ENCODE measurements at places on chromosomes 7 and 10. TPM values are rescaled to one million over a fixed set of nuclear protein-coding genes. Genes with fewer than 3 reads are reported as not detected.

- DNase-seq = no peak
Observed at GRCh38 chr10:132697578-132698200, 88.3 kb downstream of the NKX6-2 start.

DNA sequence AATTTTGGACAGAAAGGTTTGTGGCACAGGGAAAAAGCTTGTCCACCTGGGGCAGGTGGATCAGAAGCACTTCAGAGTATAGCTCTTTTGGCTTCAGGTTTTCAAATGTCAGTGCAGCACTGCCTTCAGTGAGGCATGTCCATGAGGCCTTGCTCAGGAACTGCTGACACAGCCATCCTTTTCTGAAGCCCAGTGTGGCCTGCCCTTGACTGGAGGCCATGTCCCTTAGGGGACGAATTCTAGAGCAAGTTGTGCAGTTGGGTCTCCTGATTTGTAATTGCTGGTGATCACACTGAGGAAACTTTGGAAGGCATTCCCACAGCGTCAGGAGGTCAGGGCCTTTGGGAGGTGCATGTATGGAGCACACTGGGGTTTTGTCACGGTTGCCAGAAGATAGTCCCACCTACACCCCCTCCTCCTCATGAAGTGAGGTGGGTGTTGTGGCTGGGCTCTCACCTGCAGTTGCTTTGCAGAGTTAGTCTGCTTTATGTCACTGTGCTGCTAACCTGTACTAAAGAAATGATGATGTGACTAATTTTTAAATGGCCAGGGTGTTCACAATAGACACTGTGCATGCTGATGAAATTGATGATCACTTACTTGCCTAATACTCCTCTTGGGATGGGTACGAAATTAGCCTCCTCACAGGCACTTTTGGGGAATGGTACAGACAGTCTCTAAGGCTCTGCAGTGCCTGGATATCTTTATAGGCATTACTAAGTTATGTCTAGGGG is 41.7 kb downstream of the OGDH start:
- peak; percentile 70 for DNase-seq

The MOGAT3 gene
- total RNA-seq = not detected

DNA sequence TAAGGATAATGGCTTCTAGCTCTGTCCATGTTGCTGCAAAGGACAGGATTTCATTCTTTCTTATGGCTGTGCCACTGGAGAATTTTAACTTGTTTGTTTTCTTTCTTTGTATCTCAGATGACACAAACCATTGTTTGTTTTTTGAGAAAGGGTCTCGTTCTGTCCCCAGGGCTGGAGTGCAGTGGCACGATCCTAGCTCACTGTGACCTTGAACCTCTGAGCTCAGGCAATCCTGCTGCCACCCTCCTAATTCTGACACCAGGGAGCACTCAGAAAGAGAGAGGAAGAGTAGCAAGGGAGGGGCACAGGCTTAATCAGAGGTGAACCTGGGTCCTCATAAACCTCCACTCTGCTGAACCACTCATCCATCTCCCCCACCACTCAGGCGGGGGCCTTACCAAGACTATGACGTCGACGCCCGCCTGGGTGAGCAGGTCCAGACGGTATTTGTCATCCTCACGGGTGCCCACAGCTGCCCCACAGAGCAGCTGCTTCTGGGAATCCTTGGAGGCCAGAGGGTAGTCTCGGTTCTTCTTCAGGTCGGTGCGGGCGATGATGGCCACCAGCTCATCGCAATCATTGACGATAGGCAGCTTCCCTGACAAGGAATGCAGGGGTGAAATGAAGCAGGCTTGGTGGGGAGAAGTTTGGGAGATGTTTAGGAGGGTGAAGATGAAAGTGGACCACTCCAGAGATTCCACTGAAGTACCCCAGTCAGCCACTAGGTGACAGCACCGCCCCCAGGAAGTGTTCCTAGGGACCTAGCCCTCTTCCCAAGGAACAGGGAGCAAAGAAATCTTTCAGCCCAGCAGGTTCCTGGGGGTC is 11.6 kb downstream of the IMPDH1 start:
- peak; percentile 50 for DNase-seq

The DNAJC12 gene
- total RNA-seq = 7.8 TPM

DNA sequence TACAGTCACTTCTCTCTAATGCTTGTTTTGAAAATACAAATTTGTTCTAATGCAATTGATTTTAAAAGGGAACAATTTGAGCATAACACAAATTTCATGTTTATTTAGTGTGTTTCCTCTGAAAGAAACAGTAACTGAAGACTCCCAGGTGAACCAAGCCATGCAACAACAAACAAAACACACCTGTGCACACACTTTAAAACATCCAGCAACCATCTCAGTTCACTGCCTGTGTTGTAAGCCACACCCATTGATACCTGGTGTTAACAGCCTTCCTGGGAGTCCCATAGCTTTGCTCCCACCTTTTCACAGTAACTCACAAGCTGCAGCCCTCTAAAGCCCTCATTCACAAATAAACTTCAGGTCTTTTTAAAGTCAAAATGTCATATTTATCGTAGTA is 89.3 kb downstream of the DOCK4 start:
- no peak for DNase-seq

DNA sequence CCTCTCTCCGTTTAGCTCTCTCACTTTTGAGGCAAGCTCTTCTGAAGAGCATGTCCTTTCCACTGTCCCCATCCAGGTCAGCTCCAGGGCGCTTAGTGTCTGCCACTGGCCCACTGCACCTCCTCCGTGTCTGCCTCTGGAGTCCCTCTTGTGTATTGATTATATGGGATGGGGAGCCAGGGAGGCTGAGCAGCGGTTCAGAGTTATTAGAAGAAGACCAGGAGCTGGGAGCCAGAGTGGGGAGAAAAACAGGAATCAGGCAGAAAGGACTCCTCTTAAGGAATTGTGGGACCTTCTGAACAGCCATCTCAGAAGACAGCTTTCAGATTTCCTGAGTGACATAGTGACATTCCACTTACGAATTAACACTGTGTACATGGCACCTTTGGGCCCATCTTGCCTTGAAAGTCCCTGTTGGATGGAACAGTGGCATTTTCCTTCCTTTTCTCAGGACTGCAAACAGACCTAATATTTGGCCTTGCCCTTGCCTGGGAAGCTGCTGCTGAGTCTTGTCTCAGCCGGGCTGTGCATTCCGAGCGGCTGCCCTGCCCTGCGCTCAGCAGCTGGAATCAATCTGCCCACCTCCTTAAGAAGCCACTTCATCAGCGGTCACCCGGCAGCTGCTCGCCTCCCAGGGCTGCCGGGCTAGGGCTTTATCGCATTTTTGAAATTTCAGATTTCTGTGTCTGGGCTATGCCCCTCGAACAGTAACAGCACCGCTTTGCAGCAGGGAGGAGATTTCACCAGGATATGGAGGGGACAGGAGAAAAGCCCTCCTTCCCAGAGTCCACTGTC is 81.1 kb upstream of the PRKG1 start:
- peak; percentile 29 for DNase-seq

The OPN1SW gene
- total RNA-seq = not detected

DNA sequence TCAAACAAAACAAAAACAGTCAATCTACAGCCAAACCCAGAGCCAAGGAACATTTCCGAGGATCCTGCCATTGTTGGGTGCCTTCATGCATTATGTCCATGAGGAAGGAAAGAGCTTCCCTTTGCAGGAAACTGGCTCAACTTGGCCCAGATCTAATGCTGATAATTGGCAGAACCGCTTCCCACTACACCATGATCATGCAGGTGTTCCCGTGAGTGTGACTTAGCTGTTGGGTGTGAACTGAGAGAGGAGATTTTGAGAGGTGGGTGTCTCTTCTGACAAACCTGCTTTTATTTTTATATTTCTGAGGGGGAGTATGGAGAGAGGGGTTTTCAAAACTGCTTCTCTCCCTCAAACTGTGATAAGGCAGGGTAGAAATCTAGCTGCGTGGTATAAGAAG is 14.6 kb downstream of the SAP25 start:
- no peak for DNase-seq

GRCh38 chr10:79392506-79393176 is 45.4 kb downstream of the PPIF start:
- DNase-seq = peak; percentile 4

The HOXA5 gene
- total RNA-seq = 4.0 TPM

DNA sequence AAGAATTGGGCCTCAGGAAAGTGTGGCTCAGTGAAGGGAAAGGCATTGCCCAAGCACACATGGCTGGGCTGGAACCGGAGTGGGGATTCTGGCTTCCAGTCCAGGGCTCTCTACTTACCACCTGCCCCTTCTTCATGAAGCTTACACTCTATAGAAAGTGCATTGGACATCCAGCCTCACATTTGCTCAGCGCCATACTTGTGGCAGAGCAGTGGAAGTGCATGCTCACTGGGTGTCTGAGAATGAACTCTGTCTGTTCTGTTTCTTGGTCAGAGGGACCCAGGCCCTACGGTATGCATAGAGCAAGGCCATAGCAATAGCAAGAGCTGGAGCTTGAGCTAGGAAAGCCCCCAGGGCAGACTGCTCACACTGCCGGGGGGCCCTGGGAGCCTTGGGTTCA is 1253.5 kb downstream of the TYW1 start:
- DNase-seq = no peak

- no peak for DNase-seq
Observed at GRCh38 chr7:89123871-89124270, 328.3 kb upstream of the TEX47 start.

DNA sequence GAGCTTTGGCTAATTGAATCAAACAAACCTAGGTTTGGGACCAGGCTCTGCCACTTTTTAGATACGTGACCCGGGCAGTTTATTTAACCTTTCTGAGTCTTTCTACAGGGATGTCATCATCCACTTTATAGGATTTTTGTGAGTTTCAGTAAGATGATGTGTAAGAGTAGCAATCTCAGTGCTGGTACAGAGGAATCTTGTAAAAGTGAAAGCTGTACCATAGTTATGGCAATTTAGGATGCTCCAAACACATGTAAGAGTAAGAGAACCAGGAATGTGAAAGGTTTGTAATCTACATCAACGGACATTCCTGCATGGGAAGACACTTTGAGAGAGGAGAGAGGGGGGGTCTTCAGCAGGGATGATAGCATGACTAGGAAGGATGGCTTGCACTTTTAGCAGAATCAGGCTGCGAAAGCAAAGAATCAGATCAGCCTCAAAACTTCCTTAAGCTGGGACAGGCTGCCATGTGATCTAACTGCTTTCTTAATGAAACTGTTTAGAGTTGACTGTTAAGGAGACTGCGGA is 968 bp downstream of the NOLC1 start:
- DNase-seq = no peak

The GTF2I gene
- total RNA-seq = 383 TPM

- DNase-seq = no peak
Observed at GRCh38 chr7:29145553-29146056, 732 bp downstream of the CPVL start.

The TBRG4 gene
- 40.0 TPM for total RNA-seq

The ZNF425 gene
- total RNA-seq = 3.3 TPM

The HEPACAM2 gene
- 0.22 TPM for total RNA-seq

GRCh38 chr10:3045471-3046209 is 21.7 kb upstream of the PFKP start:
- peak; percentile 98 for DNase-seq

DNA sequence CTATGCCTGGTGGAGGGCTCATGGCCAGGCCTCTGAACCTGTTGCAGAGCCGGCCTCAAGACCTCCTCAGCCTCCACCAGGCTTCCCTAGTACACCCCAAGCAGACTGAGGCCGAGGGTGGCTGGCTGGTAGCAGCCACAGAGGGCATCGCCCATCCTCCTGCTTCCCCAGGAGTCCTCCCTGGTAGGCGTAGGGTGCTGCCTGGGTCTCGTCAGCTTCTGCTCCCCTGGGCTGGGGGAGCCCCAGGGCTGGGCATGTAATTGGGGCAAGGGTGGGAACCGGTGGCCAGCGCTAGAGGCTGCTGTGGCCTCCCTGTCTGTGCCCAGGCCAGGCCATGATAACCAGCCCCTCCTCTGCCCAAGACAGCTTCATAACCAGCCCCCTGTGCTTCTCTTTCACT is 32.6 kb downstream of the TBATA start:
- DNase-seq = no peak
